ENCODE measurements at places on chromosomes 1 and 21.

- no peak for DNase-seq
Observed at GRCh38 chr21:45415188-45415942, 10.4 kb downstream of the COL18A1 start.

- no peak for DNase-seq
Observed at GRCh38 chr1:27314169-27314568, 7.8 kb upstream of the TMEM222 start.

DNA sequence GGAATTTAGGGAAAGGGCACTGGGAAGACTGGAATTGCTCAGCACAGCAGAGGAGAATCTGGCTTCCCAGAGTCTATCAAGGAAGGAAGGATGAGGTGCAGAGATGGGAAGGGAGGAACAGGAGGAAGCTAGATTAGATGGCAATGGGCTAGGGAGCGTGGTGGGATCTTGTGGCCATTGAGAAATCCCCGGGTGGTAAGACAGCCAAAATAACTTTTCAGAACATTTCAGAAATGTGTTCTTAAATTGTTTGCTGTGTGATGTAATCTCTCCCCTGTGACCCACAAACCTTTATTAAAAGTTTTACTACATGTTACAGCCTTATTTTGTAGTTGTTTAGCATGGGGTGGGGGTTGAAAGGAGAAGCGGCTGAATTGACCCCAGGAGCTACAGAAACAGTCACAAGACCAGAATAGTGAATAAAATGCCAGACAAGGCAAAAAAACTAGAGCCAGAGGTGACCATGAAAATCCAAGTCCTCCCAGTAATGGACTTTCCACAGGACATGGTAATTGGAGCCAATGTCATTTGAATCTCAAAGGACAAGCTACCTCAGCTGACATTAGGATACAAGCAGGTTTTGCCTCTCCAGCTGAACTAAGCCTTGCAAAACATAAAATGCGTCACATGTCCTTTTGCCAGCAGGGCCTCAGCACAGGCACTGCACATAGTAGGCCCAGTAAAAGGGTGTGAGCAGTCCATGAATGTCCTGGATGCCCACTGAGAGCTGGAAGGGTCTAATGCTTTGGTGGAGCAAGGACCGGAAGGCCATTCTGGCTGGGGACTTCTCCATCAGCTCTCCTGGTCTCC, 980 bp upstream of the AHCYL1 start:
- no peak for DNase-seq

DNA sequence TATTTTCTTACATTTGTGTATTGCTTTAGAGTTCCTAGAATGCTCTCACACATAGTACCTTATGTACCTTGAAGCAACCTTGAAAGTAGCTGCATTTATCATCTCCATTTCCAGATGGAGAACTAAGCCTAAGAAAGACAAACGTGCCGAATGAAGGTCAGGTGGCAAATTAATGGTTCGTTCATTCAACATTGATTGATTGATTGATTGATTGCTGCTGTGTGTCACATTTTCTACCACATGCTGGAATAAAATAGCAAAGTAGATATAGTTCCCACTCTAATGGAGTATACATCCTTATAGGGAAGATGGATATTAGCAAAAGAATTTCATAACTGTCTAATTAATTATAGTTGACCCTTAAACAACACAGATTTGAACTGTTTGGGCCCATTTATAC, 172.2 kb downstream of the SDCCAG8 start:
- no peak for DNase-seq
